ENCODE measurements at places on chromosomes 13 and 19.

DNA sequence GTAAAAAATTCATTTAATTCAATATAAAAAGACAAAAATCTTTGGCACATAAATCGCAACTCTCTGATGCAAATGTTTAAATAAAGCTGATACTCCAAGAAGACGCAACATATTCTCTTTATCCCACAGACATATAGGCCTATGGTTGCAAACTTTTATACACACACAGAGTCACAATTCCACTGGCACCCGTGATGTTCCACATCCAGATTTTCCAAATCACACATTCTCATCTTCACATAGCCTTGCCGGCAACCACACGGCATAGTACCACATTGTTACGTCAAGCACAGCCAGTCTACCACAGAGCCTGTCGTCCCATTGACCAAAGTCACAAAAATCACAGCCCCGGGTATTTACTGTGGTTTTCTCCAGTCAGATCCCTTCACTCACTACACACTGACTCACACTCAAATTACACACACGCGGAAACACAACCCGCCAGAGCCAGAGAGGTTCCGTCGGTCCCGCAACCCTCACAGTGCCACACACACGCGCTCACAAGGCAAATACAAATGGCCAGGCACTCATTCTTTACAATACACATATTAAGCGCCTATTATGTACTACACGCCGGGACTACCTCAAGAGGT is 546 bp upstream of the ZNF546 start:
- peak; percentile 43 for DNase-seq

- peak; percentile 72 for DNase-seq
These were observed 2.9 kb downstream of the RXFP2 start for GRCh38 chr13:31742097-31742734.

DNA sequence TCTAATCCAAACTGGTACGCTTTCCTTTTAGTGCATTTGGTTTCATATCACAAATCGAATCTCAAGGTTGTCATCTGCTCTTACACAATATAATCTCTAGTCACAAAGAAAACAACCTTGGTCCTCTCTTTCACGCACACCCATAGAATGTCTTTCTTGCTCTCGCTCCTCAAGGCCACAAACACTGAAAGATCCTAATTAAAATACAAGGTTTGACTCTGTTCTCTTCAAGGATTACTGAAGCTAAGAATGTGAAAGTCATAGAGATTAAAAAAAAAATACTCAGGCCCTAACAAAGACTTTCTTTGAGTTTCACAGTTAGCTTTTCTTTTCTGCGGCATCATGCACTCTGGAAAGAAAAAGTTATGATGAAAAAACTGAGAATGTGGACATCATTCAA is 891.5 kb downstream of the EFNB2 start:
- no peak for DNase-seq

DNA sequence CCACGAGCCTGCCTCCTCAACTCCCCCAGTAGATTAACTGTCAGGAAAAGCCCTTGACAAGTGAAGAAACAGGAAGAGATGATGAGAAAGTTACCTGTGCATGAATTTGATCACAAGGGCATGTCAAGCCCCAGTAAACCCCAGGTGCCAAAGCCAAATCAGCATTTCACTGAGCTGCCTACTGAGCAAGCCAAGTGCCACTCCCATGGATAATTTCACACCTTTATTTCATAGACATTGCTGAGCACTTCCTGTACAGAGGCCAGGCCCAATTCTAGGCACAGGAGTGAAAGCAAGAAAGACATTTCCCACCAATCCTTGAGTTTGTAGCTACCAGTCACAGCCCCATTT is 2.4 kb downstream of the GADD45GIP1 start:
- no peak for DNase-seq

- DNase-seq: no peak
These were observed 218.2 kb downstream of the FGF14 start for GRCh38 chr13:102183509-102184182.

DNA sequence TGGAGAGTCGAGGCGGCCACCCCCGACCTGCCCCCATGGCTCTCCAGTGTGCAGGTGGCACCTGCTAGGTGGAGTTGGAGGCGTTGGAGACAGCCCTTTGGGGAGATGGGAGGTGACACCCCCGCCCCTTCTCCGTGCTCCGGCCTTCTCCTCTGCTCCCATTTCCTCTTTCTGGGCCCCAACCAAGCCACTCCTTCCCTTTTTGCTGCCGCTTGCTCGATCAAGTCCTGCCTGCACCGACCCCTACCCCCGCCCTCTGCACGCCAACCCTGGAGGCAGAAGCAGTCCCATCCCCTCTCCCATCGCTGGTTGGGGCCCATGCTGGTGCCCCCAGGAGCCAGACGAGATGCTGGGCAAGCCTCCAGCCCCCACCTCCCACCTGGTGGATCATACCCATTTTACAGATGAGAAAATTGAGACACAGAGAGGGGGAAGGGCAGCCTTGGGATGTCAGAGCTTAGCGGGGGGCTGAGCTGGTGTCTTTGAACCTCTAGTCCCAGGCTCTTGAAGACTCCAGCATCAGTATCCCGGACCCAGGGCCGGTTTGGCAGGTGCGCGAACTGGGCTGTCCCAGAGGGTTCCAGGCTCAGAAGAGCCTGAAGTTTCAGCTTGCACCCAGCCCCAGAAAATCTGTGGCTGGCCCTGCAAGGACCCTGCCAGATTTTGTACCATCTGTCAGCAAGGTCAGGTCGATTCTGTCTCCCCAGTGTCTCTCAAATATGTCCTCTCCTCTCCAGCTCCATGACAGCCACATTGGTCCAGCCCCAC is 10.3 kb downstream of the GNA15 start:
- DNase-seq: no peak

GRCh38 chr13:50882816-50883435 is 26.7 kb upstream of the RNASEH2B start:
- no peak for DNase-seq

- peak; percentile 95 for DNase-seq
These were observed 4.8 kb downstream of the RPS16 start for GRCh38 chr19:39430675-39431593.

- DNase-seq: no peak
These were observed 162.6 kb downstream of the TM9SF2 start for GRCh38 chr13:99663908-99664307.

- peak; percentile 85 for DNase-seq
These were observed 7.3 kb downstream of the MRPL4 start for GRCh38 chr19:10259162-10259905.

- DNase-seq: no peak
These were observed 212.5 kb downstream of the PCCA start for GRCh38 chr13:100301418-100301817.

DNA sequence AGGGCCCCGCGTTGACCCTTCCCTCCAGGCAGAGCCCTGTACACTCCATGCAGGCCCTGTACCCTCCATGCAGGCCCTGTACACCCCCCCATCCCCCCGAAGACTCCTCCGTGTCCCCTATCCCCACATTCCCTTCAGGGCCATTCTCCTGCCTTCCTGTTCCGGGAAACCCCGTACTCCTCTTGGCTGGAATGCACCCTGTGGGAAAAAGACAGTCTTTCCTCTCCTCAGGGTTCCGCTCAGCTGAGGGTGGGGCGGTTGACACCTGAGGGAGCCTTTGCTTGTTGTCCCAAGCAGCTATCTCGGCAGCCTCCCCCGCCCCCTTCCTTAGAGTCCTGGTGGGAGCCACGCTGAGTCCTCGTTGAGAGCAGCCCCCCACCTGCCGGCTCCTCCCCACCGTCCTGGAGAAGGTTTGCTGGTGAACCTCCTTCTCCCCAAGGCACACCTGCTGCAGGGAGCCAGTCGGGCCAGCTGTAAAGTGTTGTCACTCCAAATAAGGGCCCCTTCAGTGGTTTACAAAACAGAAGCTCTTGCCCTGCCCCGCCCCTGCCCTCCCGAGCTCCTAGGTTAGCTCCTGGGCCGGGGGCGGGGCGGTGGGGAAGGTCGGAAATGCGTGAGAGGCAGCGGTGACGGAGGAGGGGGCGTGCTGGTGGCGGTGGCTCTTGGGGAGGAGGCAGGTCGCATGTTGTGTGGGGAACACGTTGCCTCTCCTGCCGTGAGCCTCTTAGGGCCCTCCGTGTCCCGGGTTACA is 1.5 kb downstream of the GNA11 start:
- no peak for DNase-seq

- no peak for DNase-seq
These were observed 13.0 kb downstream of the FAM124A start for GRCh38 chr13:51235186-51235585.

- DNase-seq: no peak
These were observed 21.1 kb downstream of the LSM14A start for GRCh38 chr19:34193439-34193838.

DNA sequence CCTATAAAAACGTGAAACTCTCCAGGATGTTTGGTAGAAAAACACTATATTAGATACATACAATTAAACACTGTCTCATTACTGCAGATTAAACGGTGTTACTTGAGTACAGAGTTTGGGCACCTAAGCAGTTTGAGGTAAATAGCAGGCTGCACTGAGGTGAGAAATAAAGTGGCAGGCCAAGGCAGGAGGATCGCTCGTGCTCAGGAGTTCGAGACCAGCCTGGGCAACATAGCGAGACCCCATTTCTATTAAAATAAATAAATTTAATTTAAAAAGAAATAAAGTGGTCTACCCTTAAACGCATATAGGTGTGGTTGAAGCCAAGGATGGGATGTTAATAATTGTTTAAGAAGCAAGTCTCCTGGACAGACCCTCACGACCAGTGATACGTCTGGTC is 1.2 kb downstream of the PSPC1 start:
- peak; percentile 7 for DNase-seq

DNA sequence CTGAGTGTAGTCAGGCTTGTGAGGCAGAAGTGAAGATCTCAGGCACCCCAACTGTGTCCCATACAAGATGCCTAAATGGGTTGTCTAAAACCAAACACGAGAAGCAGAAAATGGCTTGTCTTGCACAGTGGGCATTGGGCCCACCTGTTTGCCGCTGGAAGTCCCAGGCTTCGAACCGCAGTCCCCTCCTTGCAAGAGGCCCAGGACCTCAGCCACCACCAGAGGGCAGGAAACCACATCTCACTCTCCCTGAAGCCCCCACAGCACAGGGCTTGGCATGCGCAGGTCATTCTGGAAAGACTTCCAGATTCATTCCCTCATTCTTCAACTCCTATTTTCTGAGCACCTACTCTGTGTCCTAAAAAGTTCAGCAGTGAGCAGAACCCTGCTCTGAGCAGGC is 973.7 kb downstream of the UQCRFS1 start:
- DNase-seq: no peak

- DNase-seq: no peak
These were observed 18.7 kb downstream of the EFNA2 start for GRCh38 chr19:1304197-1304924.

GRCh38 chr19:55554302-55554701 is 9.0 kb upstream of the SBK3 start:
- no peak for DNase-seq

DNA sequence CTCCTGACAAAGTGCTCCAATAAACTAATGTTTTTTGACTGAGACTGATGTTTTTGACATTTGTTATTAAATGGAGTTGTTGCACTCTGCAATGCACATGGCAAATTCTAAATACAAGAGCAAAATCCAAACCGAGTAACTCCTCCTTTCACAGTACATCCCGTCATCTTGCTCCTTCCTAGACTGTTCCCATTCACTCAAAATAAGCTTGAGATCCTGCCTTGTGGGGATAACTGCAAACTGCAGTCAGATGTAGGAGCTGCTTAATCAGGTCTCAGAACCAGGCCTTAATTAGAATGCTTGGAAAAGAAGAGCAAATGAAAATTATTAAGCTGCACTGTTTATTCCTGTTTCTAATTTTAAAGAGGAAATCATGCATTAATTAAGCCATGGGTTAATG is 134.8 kb upstream of the SPRY2 start:
- no peak for DNase-seq

DNA sequence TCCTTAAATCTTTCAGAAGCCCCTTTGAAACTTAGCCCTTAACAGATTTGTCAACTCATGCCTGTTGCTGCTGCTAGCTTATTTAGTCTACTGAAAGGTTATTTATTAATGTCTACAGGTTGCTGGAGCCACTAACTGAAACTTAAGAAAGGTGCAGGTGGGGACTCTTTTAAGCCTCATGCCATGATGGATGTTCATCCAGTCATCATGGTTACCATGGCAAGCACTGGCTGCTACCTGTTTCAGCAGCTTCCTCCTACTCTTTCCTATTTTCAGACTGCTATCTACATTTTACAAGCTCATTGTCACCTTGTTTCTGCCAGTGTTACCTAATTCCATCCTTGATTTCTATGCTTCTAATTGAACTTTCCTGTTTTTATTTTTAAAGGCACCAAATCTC is 27.1 kb downstream of the DGKH start:
- no peak for DNase-seq

DNA sequence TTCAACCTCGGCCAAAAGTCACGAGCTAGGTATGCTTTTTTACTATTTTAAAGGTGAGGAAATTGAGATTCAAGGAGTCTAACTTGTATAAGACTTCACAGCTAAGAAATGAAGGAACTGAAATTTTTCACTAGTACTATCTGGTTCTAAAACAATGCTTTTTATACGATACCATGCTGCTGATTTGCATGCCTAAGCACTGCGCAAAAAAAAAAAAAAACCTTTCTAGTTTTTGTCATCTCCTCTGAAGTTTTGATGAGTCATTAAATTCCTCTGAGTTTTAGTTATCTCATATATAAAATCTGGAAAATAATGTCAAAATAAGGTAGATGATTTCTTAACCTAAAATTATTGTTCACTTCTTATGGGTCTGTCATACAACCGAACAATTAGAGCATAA is 28.0 kb upstream of the UFM1 start:
- DNase-seq: no peak

- DNase-seq: no peak
These were observed 25.4 kb upstream of the ZMYM5 start for GRCh38 chr13:19888799-19889198.

All from kidney capillary endothelial cell (primary cell).